ENCODE measurements at places on chromosomes 1 and 21.
A peak's percentile ranks its signal among the peaks of the same experiment; 100 is the strongest.

GRCh38 chr1:65508051-65508450 lies 87.6 kb downstream of the LEPR start:
- no peak for DNase-seq
- no peak overlapping the region for H3K4me3 ChIP-seq
- H3K27ac ChIP-seq = no peak overlapping the region

DNA sequence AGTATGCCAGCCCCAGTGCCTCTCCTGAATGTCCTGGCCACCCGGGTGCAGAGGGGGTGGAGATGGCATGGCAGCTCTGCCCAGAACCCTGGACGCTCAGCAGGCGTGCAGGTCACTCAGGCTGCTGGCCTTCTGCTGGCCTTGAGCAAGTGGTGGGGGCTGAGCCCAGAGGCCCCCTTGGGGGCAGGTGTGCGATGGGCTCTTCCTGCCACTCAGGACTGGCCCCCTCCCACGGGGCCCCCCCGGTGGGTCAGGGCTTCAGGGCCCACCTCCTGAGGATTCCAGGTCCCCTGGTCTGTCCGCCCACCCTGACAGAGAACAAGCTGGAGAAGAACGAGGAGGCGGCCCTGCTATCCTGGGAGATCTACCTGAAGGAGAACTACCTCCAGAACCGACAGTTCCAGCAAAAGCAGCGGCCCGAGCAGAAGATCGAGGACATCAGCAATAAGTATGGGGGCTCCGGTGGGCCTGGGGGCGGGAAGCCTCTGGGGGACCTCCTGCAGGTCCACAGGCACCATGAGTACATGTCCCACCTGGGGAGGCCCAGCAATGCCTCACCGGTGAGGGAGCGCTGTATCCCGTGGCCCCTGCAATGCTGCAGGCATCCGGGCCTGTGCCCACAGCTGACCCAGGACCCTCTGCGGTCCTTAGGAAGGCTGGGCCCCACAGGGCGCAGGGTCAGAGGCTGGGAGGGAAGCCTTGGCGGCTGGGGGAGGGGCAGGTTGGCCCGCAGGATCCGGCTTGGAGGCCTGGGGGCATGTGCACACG lies 37.0 kb upstream of the LRRC3 start:
- peak; percentile 66 for DNase-seq
- no peaks in the 10 kb centered on the region for H3K27me3 ChIP-seq
- peaks cover 3% of the 10 kb centered on the region for H3K36me3 ChIP-seq
- H3K4me1 ChIP-seq = no peaks in the 10 kb centered on the region
- H3K4me3 ChIP-seq = no peak overlapping the region

DNA sequence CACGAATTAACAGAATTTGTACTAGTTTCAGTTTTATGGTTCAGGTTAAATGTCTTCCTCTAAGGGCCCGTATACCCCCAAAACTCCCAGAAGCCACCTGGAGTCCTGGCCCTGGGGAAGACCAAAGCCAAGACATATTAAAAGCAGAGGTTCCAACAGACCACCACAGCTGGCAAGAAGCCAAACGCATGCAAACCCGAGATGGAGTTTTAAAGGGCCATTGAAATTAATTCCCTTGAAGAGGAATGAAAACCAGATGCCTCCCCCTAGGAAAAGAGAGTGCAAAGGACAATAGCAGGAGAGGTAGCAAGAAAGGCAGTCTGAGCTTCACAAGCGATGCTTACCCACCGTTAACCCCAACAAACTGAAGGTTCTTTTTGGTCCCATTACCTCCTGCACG lies 48.1 kb downstream of the KANK4 start:
- DNase-seq = no peak
- no peak overlapping the region for H3K4me3 ChIP-seq
- no peaks in the 10 kb centered on the region for H3K27me3 ChIP-seq
- H3K4me1 ChIP-seq = peaks cover 4% of the 10 kb centered on the region
- H3K36me3 ChIP-seq = no peaks in the 10 kb centered on the region
- no peak overlapping the region for H3K27ac ChIP-seq

DNA sequence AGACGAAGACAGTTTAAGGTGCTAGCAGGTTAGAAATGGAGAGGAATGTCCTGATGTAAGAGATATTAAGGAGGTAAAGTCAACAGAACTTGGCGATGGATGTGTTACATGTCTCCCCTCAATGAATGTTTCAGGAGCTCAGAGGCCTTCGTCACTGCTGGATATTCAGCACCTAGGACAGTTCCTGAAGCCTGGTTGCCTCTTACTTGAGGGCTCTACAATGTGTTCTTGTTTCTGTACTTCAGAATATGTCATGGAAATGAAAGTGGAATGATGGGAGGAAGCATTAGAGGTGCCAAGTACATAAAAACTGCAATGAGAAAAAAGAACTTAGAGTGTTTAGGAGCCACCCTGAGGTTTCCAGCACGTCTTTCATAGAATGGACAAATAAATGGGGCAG lies 17.7 kb downstream of the TNR start:
- H3K36me3 ChIP-seq = no peaks in the 10 kb centered on the region
- DNase-seq = no peak
- no peaks in the 10 kb centered on the region for H3K27me3 ChIP-seq
- H3K4me3 ChIP-seq = no peak overlapping the region
- no peaks in the 10 kb centered on the region for H3K4me1 ChIP-seq

DNA sequence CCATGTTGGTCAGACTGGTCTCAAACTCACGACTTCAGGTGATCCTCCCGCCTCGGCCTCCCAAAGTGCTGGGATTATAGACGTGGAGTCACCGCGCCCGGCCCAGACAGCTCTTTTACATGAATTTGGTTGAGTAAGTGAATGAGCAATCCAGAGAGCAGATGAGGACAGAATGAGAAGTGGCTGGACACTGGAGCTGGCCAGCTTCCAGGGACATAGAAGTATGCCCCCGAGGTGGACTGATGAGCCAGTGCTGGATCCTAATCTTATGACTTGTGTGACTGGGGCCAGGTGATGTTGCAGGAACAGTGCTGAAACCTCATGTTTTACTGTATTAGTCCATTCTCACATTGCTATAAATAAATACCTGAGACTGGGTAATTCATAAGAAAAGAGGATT lies 35.9 kb upstream of the KANK4 start:
- H3K36me3 ChIP-seq = no peaks in the 10 kb centered on the region
- H3K4me1 ChIP-seq = no peaks in the 10 kb centered on the region
- DNase-seq = no peak
- H3K27me3 ChIP-seq = no peaks in the 10 kb centered on the region

GRCh38 chr1:232378266-232379062 lies 251.5 kb downstream of the SIPA1L2 start:
- peak; percentile 27 for DNase-seq
- H3K27ac ChIP-seq = no peak overlapping the region
- H3K36me3 ChIP-seq = no peaks in the 10 kb centered on the region
- no peaks in the 10 kb centered on the region for H3K27me3 ChIP-seq
- H3K4me3 ChIP-seq = no peak overlapping the region

GRCh38 chr1:150559656-150560010 lies 10.4 kb downstream of the ADAMTSL4 start:
- peaks cover 57% of the 10 kb centered on the region for H3K4me1 ChIP-seq
- H3K36me3 ChIP-seq = no peaks in the 10 kb centered on the region
- H3K4me3 ChIP-seq = no peak overlapping the region
- peak overlapping the region; percentile 99 for H3K27ac ChIP-seq
- H3K27me3 ChIP-seq = no peaks in the 10 kb centered on the region
- DNase-seq = no peak

- peak overlapping the region; percentile 9 for H3K27ac ChIP-seq
- no peaks in the 10 kb centered on the region for H3K27me3 ChIP-seq
- DNase-seq = no peak
- peaks cover 64% of the 10 kb centered on the region for H3K36me3 ChIP-seq
- H3K4me1 ChIP-seq = no peaks in the 10 kb centered on the region
These were observed 13.2 kb downstream of the PPP1R15B start for GRCh38 chr1:204398197-204399125.

DNA sequence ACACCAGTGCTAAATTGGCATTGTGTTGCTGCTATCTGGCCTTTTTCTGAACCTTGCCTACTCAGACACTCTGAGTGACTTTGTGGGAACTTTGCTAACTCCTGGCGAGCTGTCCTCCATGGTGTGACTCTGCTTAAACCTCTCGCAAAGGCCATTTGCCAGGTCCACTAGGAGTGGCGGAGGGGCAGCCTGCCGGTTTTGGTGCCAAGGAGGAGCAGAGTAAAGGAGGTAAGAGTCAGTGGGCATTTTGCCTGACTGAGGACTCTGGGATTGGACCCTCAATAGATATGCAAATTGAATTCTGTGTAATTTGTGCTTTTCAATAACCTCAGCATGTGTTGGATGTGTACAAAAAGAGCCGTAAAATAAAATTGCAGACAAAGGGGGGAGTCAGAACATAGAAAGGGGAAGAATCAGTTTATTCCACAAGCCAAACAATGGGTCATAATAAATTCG lies 386.6 kb upstream of the NFIA start:
- no peak for DNase-seq
- H3K4me3 ChIP-seq = no peak overlapping the region
- H3K4me1 ChIP-seq = no peaks in the 10 kb centered on the region
- H3K27me3 ChIP-seq = no peaks in the 10 kb centered on the region
- H3K36me3 ChIP-seq = no peaks in the 10 kb centered on the region

- H3K27me3 ChIP-seq = no peaks in the 10 kb centered on the region
- no peaks in the 10 kb centered on the region for H3K4me1 ChIP-seq
- no peak for DNase-seq
- no peak overlapping the region for H3K27ac ChIP-seq
- no peak overlapping the region for H3K4me3 ChIP-seq
- no peaks in the 10 kb centered on the region for H3K36me3 ChIP-seq
These were observed 7.0 kb downstream of the SMCP start for GRCh38 chr1:152884966-152885624.

GRCh38 chr1:201850053-201850397 lies 21.1 kb downstream of the IPO9 start:
- H3K4me1 ChIP-seq = peaks cover 6% of the 10 kb centered on the region
- H3K36me3 ChIP-seq = peaks cover 32% of the 10 kb centered on the region
- H3K4me3 ChIP-seq = no peak overlapping the region
- peak; percentile 58 for DNase-seq

DNA sequence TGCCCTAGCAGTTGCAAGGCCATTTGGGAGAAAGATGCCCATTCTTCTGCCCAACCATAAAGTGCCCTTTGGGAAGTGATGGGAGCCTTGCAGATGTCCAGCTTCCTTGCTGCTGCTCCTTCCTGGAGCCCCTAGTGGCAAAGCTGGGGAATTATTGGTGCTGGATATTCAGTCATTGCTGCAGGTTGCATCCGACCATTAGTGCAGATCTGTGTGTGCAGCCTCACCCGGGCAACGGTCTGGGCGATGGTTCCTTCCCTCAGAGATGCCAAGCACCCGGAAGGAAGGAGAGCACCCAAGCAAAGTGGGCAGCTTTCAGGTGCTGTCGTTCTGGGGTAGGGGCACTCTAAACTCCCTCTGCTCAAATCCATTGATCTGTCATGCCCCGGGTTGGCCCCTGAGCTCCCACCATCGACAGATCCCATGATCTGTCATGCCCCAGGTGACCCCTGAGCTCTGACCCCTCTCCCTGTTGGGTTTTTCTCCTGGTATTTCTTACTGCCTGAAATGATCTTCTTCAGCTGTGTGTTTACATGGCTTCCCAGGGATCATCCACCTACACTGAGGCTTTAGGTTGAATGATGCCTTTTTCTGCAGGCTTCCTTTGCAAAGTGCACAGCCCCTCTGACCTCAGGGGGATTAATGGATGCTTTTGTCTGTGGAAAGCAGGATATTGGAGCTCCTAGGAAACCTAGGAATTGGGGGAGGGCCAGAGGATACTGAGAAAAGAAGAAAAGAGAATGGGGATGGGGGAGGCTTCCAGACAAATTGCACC lies 467.5 kb downstream of the PTPRU start:
- no peak overlapping the region for H3K4me3 ChIP-seq
- H3K4me1 ChIP-seq = no peaks in the 10 kb centered on the region
- no peaks in the 10 kb centered on the region for H3K27me3 ChIP-seq
- DNase-seq = no peak

GRCh38 chr1:59057211-59057694 lies 239.6 kb upstream of the FGGY start:
- H3K4me1 ChIP-seq = peaks cover 8% of the 10 kb centered on the region
- H3K4me3 ChIP-seq = no peak overlapping the region
- DNase-seq = peak; percentile 52

Data from upper lobe of left lung (tissue), 6 donors.